ENCODE measurements at places on chromosomes 6 and 20. TPM values are rescaled to one million over a fixed set of nuclear protein-coding genes. Genes with fewer than 3 reads are reported as not detected.

- DNase-seq: no peak
These were observed 2.5 kb upstream of the POU5F1 start for GRCh38 chr6:31172973-31173384.

DNA sequence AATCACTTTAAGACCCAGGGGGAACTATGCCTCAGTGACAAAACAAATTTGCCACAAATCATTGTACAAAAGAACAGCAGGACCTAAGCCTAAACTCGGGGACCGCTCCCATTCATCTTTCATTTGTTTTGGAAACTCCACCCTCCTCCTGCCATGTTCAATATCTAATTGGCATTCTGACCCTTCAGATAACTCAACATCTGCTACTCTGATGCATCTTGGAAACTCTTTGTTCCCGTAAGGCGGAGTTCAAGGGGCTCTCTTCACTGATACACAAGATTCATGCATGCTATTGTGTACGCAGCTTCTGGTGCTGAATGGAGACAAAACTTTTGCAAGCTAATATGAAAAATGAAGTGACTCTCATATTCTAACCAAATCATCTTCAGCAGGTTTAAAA lies 187.6 kb downstream of the ZFP64 start:
- no peak for DNase-seq

Gene SMLR1
- not detected for total RNA-seq

Gene PARD6B
- 9.4 TPM for total RNA-seq

DNA sequence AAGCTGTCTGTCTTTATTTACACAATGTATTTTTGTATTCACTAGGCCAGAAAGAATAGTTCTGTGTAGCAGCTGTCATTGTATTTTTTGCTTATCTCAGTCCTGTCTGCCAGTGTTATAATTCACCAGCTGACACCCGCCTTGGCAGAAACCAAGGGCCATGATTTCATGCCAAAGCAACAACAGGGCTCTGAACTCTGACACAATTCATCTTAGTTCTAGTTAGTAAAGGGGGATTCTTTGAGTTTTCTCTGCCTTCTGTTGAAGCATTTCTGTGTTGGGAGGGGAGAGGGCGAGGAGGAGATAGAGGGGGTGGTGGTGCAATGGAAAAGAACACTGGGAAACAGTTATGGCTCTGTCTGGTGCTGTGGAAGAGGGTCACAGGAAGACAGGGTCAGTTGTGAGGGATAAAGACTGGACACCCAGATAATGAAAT lies 684.6 kb upstream of the MARCKS start:
- DNase-seq: no peak

- DNase-seq: no peak
These were observed 8.8 kb upstream of the PCMTD2 start for GRCh38 chr20:64246616-64247306.

DNA sequence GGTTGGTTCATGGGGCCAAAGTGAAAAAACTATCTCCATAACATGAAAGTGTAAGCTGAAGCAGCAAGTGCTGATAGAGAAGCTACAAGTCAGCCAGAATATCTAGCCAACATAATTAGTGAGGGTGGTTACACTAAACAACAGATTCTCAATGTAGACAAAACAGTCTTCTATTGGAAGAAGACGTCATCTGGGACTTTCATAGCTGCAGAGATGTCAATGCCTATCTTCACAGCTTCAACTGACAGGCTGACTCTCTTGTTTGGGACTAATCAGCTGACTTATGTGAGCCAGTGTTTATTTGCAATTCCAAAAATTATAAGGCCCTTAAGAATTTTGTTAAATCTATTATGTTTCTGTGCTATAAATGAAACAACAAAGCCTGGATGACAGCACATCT lies 63.2 kb downstream of the GMDS start:
- DNase-seq: no peak

Gene RUNX2
- total RNA-seq: 36.7 TPM

GRCh38 chr20:8293750-8294149 lies 161.7 kb downstream of the PLCB1 start:
- DNase-seq: no peak

DNA sequence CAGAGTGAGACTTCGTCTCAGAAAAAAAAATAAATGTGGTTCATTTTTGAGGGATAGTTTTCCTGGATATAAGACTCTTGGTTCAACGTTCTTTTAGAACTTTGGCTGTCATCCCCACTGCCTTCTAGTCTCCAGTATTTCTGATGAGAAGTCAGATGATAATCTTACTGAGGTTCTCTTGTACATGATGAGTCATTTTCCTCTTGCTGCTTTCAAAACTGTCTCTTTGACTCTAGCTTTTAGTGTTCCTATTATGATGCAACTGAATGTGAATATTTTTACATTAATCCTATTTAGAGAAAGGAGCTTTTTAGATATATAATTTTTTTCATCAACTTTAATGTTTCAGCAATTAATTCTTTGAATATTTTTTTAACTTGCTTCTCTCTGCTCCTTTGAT lies 46.0 kb upstream of the OR14J1 start:
- no peak for DNase-seq

DNA sequence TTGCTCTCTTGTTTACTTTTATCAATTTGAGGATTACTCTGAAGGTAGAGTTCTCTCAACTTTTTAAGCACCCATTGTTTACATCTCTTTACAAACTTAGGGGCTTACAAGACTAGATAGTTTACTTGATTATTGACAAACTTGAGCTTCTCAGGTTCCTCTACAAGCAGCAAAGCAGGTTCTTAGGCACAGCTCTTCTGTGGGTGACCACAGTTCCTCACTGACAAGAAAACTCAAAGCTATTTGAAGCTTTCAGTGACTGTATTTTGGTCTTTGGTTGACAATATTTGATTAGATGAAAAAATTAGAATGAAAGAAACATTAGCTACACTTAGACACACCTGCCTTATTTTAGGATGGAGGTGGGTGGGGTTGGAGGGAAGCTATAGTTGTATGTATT lies 327.3 kb upstream of the RUNX2 start:
- no peak for DNase-seq

Gene RPL10A
- 2,044 TPM for total RNA-seq

GRCh38 chr6:12034349-12034748 lies 22.2 kb downstream of the HIVEP1 start:
- no peak for DNase-seq

GRCh38 chr6:143248359-143248758 lies 187.7 kb downstream of the AIG1 start:
- no peak for DNase-seq

DNA sequence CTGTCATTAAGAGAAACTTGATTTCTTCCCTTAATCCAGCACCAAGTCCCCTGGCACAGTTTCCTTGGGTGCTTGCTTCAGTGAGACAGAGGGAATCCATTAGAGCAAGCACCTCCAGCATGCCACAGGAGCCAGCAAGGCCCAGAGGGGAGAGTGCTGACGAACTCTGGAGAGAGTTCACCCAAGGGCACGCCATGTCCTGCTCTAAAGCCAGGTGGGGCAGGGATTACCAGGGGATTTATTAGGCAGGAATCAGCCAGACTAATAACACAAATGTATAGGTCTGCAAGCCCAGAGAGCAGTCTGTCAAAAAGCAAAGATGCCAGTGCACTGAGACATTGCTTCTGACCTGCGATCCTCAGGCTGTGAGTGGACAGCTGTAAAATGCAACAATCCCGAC lies 155.4 kb upstream of the SYNDIG1 start:
- DNase-seq: no peak

GRCh38 chr6:75381877-75382633 lies 97.5 kb upstream of the TMEM30A start:
- no peak for DNase-seq

DNA sequence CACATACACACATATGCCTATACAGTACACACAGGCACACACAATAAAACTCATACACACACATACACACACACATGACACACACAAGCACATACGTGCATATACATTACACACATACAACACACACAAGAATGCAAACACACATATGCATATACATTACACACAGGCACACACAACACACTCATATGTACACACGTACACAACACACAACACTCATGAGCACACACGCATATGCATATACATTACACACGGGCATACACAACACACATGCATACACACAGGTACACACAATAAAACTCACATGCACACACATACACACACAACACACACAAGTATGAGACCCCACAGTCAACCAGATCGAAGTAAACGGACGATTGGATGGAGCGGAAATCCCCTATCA lies 238.2 kb downstream of the ERMARD start:
- no peak for DNase-seq

Gene SIRPD
- total RNA-seq: 0.39 TPM

DNA sequence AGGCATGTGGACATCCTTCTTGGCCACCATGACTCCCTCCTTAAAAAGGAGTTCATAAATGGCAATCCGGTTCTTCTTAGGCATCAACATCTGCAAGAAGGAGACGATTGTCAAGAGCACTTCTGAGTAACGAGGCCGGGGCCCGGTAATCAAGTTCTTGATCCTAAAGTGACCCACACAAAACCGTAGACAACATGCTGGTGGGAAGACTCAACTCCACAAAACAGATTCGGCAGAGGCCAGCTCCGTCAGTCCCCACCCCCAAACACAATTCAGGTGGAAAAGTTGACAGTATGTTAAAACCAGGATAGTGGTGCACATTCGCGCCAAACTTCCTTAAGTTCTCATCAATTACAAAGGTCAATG lies 754 bp downstream of the RPS10 start:
- DNase-seq: no peak

Gene LHFPL5
- total RNA-seq: not detected

- no peak for DNase-seq
These were observed 839.5 kb downstream of the FRK start for GRCh38 chr6:115221198-115221597.

DNA sequence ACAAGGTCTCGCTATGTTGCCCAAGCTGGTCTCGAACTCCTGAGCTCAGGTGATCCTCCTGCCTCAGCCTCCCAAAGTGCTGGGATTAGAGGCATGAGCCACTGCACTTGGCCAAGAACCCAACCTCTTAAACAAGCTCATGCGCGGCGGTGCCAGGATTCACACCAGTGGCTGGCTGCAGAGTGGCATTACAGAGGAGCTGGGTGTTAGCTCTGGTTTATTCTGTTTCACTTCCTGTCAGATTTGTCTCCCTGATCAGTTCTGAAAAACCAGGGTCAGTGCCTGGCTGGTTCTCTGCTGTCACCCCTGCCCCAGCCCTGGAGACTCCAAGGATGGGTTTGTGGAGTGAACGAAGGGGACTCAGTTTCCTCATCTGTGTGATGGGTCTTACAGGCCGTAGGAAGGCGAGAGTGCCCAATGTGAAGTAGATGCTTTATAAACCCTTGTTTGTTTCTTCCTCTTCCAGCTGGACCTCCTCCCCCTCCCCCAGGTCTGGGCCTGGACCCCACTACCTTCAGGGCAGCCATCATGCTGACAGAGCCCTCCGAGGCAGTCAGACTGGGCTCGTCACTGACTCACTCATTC lies 63.4 kb downstream of the UBE2V1 start:
- DNase-seq: no peak

DNA sequence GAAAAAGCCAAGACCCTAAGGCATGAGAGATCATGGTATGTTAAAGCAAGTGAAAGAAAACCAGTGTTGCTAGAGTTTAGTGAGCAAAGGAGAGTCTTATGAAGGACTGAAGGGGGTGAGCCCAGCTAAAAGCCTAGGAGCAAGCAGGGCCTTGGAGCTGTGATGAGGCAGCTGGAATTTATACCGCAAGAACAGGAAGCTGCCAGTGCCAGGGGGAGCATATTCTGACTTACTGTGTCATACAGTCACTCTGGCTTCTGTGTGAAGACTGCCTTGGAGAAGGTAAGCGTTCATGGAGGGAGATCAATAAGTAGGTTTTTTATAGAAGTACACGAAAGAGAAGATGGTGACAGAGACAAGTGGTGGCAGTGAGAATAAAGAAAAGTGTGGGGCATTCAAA lies 308.9 kb upstream of the THEMIS start:
- no peak for DNase-seq

DNA sequence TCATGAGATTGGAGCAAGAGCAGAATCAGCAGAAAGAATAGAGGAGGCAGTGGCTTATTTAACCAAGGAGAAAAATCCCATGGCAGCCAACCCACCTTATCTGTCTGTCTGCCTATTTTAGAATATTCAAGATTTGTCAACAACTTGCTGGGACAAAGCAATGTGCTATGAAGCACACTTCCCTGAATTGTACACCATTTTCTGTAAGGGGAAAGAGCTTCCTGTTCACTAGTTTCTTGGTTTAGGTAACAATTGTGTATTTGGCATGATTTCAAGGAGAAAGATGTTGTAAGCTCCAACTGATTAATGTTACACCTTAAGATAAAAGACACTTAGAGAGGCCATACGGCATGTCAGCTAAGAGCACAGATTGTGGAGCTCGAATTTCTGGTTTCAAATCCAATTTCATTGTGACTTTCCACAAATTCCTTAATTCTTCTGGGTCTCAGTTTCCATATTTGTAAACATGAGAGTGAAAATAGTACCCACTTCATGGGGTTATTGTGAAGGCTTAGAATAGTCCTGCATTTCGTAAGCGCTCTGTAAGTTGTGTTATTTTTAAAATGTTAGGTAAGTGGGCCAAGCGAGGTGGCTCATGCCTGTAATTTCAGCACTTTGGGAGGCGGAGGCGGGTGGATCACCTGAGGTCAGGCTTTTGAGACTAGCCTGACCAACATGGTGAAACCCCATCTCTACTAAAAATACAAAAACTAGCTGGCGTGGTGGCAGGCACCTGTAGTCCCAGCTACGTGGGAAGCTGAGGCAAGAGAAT lies 4.8 kb upstream of the MUC22 start:
- DNase-seq: no peak

DNA sequence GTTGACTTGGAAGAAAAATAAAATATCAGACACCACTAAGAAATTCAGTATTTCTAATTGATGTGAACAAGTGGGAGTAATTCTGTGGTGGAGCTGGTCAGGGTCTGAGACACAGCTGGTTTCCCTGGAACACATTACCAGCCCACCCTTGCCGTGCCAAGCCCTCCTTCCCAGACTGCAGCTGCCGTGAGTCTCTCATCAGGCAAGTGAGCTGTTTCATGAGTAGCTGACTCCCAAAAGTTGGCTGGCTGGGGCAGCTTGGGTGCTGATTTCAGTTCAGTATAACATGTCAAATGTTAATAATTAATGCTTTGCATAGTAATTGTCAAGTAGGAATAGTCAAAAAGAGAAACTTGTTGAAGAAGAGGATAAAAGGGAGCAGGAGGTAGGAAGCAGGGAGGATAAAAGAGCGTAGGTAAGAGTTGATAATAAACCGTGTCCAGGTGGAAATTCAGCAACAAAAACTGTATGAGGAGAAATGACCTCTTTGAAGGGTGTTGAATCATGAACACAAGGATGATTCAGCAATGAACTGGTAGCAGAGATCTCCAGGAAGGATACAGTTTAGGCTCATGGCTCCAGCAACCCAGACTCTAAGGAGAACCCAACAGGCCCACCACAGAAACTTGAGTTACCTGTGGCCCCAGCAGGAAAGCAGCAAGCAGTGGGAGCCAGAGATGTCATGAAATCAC lies 110.9 kb upstream of the SSTR4 start:
- no peak for DNase-seq

DNA sequence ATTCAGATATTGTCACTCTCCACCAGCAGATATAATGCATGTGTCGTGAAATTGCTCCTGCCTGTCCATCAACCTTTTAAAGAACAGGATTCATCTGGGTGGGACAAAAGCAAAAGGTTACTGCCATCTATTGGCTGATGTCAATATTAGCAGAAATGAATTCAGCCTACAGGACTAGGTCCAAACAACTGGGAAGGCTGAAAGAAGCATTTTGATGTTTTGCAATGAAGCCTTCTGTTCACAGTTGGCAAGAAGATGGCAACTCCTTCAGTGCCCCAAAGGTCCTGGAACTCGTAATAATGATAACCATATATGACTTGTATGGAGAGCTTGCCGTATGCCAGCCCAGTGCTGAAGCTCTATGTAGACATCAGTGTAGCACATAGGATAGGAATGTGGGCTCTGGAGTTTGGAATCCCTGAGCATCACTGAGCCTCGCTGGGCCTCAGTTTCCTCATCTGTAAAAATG lies 7.5 kb downstream of the BCAS1 start:
- no peak for DNase-seq

- DNase-seq: no peak
These were observed 55.7 kb downstream of the PLCB1 start for GRCh38 chr20:8187740-8188139.

Data from naive thymus-derived CD8-positive, alpha-beta T cell (primary cell).